Kidney tubule cell (primary cell): ENCODE measurements at places on chromosomes 16 and 17.

- DNase-seq: no peak
Measured at GRCh38 chr16:83924686-83925085, 25.8 kb downstream of the MLYCD start.

GRCh38 chr17:77822302-77823030 lies 136.0 kb upstream of the TNRC6C start:
- no peak for DNase-seq

DNA sequence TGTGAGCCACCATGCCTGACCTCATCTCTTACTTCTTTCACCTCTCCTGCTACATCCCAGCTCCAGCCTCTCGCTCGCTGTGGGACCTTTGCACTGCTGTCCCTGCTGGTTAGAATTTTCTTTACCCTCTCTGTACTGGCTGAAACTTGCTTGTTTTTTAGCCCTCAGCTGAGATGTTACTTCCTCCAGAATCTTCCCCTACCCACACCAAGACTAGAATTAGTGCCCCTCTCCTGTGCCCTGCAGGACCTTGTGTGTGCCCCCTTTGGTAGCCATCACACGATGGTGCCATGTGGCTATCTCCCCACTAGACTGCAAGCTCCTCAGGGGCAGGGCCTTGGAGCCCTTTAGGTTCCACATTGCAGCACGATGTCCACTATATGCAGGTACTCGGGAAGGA lies 84.1 kb downstream of the AIPL1 start:
- no peak for DNase-seq

- DNase-seq: peak; percentile 9
Measured at GRCh38 chr16:554640-555365, 5.4 kb upstream of the PRR35 start.

GRCh38 chr16:729768-730665 lies 3.1 kb downstream of the HAGHL start:
- DNase-seq: no peak

DNA sequence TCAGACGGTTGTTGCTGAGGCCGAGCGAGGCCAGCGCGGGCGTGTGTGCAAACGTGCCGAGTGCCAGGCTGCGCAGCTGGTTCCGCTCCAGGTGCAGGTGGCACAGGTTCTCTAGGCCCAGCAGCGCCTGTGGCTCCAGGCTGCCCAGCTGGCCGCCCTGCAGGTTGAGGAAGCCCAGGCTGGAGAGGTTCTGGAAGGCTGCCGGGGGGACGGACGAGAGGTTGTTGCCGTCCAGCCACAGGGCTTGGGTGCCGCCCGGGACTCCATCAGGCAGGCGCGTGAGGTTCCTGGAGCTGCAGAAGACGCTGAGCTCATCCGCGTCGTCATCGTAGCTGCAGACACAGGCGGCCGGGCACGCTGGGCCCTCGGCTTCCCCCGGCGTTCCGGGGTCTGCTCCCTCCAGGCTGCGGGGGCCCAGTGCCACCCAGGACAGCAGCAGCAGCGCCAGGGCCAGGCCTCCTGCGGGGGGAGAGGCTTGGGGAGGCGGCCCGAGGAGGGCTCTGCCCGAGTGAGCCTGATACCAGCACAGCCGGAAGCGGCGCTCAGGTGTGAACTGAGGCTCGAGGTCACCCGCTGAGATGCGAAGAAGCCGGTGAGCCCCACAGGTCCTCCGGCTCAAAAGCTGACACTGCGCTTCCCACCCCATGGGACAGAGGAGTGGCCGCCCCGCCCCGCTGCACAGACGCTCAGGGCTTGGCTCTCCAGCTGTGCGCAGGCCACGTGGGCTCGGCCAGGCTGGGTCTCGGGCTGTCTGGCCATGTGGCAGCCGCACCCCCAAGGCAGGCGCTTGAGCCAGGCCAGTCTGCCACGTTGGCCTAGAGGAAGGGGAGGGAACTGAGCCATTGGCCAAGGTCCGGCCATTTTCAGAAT lies 1.3 kb downstream of the IGFALS start:
- DNase-seq: no peak

DNA sequence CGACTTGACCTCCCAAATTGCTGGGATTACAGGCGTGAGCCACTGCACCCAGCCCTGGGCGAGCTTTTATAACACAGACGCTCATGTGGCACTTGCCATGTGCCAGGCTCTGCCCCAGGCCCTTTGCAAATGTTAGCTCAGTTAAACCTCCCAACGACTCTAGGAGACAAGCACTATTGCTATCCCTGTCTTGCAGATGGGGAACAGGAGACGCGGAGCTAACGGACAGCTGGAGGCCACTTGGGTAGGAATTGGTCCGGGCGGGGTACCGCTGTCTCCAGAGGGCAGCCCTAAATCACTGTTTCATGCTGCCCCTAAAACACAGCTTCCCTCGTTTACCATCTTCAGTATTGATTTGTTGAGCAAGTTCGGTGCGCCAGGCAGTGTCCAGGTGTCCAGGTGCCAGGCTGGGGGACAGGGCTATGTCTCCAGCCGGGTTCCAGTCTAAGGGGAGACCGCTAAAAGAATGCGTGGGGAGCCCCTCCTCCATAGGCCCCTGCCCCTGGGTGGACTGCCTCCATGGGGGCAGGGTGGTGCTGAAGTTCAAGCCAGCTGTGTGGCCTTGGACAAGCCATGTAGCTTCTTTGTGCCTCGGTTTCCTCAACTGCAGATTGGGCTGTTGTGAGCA lies 23.7 kb downstream of the TMEM235 start:
- DNase-seq: no peak

GRCh38 chr16:10616756-10617640 lies 36.6 kb upstream of the EMP2 start:
- DNase-seq: peak; percentile 7

- no peak for DNase-seq
Measured at GRCh38 chr17:69388822-69389442, 25.6 kb upstream of the MAP2K6 start.

- no peak for DNase-seq
Measured at GRCh38 chr16:23944381-23944780, 108.6 kb downstream of the PRKCB start.

GRCh38 chr16:85079785-85080570 lies 32.3 kb downstream of the CIBAR2 start:
- no peak for DNase-seq

- peak; percentile 73 for DNase-seq
Measured at GRCh38 chr16:51982715-51983680, 563.9 kb downstream of the TOX3 start.

GRCh38 chr17:79752175-79752574 lies 21.4 kb downstream of the ENPP7 start:
- no peak for DNase-seq

GRCh38 chr17:32256701-32257019 lies 9.0 kb upstream of the RHBDL3 start:
- no peak for DNase-seq
